ENCODE measurements at places on chromosomes 4 and X. TPM values are rescaled to one million over a fixed set of nuclear protein-coding genes. Genes with fewer than 3 reads are reported as not detected.

GRCh38 chrX:20498851-20499635, 232.3 kb upstream of the RPS6KA3 start:
- no peak for DNase-seq

GRCh38 chr4:130028552-130028951, 932.6 kb downstream of the C4orf33 start:
- DNase-seq: no peak

The GNRHR gene
- not detected for total RNA-seq

GRCh38 chrX:13479452-13479813, 90.0 kb upstream of the EGFL6 start:
- DNase-seq: no peak

DNA sequence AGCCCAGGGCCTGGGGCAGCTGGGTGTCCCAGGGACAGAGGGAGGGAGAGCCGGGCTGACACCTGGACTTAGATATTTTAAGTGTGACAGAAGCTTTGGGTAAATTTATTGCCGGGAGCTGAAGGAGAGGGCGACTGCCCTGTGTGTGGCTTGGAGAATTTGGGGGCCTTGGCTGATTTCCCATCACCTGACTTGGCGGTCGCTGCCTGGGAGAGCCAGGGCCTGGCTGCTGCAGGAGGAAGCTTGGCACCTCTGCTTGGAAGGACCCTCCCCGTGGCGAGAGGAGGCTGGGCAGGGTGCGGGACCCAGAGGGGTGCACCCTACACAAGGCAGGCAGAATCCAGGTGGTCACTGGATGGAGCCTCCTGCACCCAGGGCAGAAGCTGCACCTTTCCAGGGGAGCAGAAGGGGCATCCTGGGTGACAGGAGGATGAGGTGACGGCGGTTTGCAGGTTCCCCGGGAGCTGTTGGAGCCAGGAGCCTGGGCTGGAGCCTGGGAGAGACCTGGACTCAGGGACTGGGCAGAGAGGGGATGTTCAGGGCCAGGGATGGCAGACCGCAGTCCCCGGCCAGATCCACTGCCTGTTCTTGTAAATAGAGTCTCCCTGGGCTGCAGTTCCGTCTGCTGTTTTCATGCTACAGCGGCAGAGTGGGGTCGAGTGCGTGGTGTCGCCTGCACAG, 72.0 kb downstream of the RGS12 start:
- DNase-seq: no peak

The SGCB gene
- total RNA-seq: 29.7 TPM

The NHS gene
- total RNA-seq: 102 TPM

DNA sequence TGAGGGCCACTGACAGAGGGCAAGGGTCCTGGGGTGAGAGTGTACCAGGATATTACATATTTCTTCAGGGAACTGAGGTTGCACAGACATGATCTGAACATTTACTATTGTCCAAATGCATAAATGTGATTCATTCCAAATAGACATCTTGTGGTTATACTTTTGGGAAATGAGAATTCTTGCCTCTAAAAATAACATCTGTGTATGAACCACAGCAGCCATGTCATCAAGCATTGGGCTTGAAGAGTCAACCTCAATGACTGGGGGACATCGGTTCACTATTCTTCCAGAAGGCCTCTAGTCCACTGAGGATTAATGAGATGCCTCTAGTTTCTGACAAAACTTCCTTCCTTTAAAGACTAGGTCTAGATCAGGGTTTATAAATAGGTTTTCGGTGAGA, 193.1 kb upstream of the GPC4 start:
- no peak for DNase-seq

All from progenitor cell of endocrine pancreas (in vitro differentiated cells).